ENCODE measurements at places on chromosomes 2 and 18. TPM values are rescaled to one million over a fixed set of nuclear protein-coding genes. Genes with fewer than 3 reads are reported as not detected.

Gene UNC80
- not detected for total RNA-seq

Gene TP53I3
- total RNA-seq: 34.5 TPM

Gene AMER3
- not detected for total RNA-seq

Gene ESPNL
- 0.58 TPM for total RNA-seq

Gene NOL4
- total RNA-seq: 0.38 TPM

Gene FEV
- total RNA-seq: not detected

Gene SGPP2
- total RNA-seq: under 0.01 TPM

Gene AQP12A
- not detected for total RNA-seq

Gene SLC16A14
- total RNA-seq: 0.58 TPM

Gene MREG
- total RNA-seq: 4.5 TPM

Gene MOCOS
- total RNA-seq: 2.9 TPM

Gene PLB1
- 0.96 TPM for total RNA-seq

Gene ZNF396
- 2.0 TPM for total RNA-seq

Gene UGT1A10
- not detected for total RNA-seq

Gene MOGAT1
- total RNA-seq: not detected

Gene CHMP1B
- total RNA-seq: 66.0 TPM

Gene ZEB2
- total RNA-seq: 45.4 TPM

Gene FAM168B
- 99.5 TPM for total RNA-seq

Gene DNMT3A
- 10.4 TPM for total RNA-seq

Gene SP100
- total RNA-seq: 140 TPM

Gene SERPINB12
- not detected for total RNA-seq

Gene NTSR2
- total RNA-seq: not detected

Gene RAD51AP2
- total RNA-seq: under 0.01 TPM

Gene PGAP1
- 5.2 TPM for total RNA-seq

Gene MMADHC
- 233 TPM for total RNA-seq

Gene VIT
- total RNA-seq: 0.85 TPM

Gene NT5C1B
- not detected for total RNA-seq

Gene SP110
- total RNA-seq: 6.5 TPM

Gene CYP26B1
- 0.19 TPM for total RNA-seq

Gene ASPRV1
- under 0.01 TPM for total RNA-seq

Gene STEAP3
- 31.4 TPM for total RNA-seq

Gene LRATD1
- total RNA-seq: under 0.01 TPM

Gene STPG4
- under 0.01 TPM for total RNA-seq

Gene CELF4
- total RNA-seq: not detected

Gene DIS3L2
- 20.9 TPM for total RNA-seq

Gene SLC11A1
- total RNA-seq: 0.28 TPM

Gene RGPD6
- 40.5 TPM for total RNA-seq

Gene CSRNP3
- total RNA-seq: 1.2 TPM

Gene IRS1
- total RNA-seq: 19.6 TPM

Gene XDH
- 0.38 TPM for total RNA-seq

Gene TRABD2A
- 2.5 TPM for total RNA-seq

Gene SCN3A
- total RNA-seq: 1.9 TPM

Gene MDH1B
- total RNA-seq: 0.56 TPM

Gene TOGARAM2
- not detected for total RNA-seq
